NCI-H2227 treated with DMSO at 0.1 percent for 48 hours (cell line): ENCODE measurements at places on chromosomes 12 and 14.

DNA sequence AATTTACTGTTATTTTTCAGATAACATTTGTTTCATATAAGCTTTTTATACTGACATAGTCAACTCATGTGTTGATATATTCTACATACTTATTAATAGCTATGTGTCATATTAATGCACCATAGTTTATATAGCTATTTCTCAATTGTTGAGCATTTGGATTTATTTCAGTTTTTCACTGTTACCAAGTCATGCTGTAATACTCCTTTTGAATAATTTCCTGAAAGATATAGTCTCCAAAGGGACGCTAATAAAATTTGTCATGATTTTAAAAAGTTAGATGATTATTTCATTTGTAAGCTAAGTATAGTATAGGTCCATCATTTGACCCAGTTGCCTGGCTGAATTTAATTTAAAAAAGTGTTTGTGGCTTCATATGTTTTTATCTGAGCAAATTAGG, 47.8 kb downstream of the ATL1 start:
- no peak for DNase-seq

GRCh38 chr12:11672256-11673191, 23.1 kb downstream of the ETV6 start:
- DNase-seq: no peak

DNA sequence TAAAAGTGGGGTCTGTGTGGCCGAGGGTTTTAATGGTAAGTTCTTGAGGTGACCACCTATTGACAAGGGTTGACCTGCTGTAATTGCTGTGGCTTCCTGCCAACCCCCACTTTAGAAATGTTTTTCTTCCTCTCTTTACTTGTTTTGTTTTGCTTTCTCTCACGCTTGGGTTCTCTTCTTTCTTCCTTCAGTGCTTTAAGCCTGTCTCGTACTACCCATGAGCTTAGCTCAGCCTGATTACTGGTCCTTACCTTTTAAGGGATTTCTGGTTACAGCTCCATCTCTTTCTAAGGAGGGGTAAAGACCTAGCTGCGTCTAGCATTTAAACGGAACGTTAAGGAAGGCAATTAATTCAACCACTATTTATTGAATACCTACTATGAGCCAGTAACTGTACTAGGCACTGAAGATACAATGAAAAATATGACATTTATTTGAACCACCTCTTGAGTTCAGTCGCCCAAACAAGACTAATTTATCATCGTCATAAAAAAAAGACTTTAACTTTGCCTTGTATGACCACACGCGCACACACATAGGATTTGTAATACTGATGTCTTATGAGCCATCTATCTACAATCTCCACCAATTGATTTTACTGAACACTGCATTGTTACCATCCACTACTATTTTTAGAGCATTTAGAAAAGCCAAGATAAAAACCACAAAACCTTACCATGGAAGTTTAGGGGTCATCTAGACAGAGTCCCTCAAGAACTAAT, 888 bp upstream of the PPP1R12A start:
- no peak for DNase-seq

- DNase-seq: no peak
Measured at GRCh38 chr14:37991027-37991426, 216.7 kb upstream of the SSTR1 start.

GRCh38 chr14:63401646-63402045, 82.9 kb upstream of the GPHB5 start:
- no peak for DNase-seq

DNA sequence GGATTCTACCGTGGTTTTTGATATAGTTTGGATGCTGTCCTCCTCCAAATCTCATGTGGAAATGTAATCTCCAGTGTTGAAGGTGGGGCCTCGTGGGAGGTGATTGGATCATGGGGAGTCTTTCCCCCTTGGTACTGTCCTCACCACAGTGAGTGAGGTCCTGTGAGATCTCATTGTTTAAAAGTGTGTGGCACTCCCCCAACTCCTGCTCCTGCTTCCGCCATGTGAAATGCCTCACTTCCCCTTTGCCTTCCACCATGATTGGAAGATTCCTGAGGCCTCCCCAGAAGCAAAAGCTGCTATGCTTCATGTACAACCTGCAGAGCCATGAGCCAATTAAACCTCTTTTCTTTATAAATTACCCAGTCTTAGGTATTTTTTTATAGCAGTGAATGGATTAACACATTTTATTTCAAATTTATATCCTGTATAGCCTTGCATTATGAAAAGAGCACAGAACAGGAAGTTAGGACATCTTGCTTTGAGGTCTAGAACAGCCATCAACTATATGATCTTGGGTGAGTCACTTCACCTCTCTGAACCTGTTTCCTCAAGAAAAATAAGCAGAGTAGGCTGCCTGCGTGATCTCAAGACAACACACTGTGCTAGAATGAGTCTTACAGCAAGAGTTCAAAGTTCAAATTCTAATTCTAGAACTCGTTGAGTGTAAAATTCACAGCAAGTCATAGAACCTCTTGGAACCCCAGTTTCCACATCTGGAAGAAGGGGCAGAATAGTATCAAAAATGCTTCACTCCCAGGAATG, 160.9 kb upstream of the EEA1 start:
- DNase-seq: no peak

GRCh38 chr14:62745496-62745895, 299.8 kb downstream of the KCNH5 start:
- no peak for DNase-seq

GRCh38 chr14:59538936-59539335, 37.7 kb downstream of the CCDC175 start:
- no peak for DNase-seq

DNA sequence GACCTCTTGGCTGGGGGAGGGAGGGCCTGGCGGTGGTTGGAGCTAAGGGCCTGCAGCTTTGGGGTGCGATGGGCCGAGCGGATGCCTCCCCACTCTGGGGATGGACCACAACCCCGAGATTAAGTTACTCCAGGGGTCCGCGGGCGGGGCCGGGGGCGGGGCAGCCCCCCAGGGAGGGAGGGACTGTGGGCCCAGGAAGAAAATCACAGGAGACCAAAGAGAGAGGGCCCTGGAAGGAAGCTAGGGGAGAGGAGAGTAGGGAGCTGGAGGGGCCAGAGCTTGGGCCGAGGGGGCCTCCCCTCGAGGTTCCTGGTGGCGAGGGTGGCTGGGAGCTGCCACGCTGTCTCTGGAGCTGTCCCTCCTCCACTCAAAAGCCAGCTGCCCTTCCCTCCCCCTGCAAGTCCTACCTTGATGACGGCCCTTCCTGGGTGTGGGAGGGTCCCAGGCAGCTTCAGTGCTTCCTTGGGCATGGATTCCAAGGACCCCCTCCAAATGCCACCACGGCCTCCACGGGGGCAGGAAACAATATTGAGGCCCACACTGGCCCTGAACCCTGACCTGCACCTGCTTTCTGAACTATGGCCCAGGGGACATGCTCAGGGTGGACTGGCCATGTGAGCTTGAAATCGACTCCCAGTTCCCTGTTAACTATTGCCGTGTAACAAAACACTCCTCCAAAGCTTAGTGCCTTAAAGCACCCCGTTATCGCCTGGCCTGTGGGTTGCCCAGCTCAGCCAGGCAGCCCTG, 610 bp upstream of the NUDT14 start:
- DNase-seq: no peak

GRCh38 chr14:53148671-53149070, 4.5 kb downstream of the DDHD1 start:
- no peak for DNase-seq

DNA sequence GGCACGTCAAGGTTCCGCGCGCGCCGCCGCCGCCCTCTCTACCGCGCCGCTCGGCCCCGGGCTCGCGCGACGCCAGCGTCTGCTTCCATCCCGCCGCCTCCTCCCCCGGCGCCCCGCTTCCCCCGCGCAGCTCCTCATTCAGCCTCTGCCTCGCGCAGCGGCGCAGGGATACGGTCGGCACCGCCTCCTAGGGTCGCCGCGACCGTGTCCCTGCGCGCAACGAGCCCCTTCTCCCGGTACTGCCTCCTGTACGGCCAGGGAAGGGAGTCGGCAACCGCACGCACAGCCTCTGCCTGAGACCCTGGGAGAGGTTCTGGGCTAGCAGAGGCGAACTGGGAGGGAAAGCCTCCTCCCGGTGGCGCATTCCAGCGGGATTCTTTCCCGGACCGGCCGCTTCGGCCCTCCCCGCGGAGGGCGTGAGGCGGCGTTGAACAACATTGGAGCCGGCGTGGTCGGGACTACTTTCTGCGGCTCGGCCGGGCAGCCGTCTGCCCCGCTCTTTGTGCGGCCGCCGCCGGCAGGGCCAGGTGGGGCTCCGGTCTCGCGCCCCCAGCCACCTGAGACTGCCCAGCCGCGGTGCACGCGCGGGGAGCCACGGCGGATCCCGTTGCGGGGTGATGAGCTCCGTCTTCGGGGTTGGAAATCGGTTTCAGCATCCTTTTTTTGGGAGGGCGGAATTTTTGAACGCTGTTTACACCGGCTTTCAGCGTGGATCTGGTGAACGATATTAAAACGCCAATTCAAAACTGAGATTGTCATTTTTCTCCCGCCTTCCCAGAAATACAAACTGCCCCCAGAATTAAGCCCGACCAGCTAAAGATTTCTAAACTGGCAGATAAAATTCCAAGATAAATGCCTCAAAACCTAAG, at the start of gene LRP6:
Gene LRP6 (minus strand): TSS at position 172 of the 869 bp plus-strand sequence. CDS start 309 bp downstream, outside the sequence.
- DNase-seq: peak; percentile 82

- no peak for DNase-seq
Measured at GRCh38 chr12:54954801-54955200, 29.8 kb downstream of the TESPA1 start.

DNA sequence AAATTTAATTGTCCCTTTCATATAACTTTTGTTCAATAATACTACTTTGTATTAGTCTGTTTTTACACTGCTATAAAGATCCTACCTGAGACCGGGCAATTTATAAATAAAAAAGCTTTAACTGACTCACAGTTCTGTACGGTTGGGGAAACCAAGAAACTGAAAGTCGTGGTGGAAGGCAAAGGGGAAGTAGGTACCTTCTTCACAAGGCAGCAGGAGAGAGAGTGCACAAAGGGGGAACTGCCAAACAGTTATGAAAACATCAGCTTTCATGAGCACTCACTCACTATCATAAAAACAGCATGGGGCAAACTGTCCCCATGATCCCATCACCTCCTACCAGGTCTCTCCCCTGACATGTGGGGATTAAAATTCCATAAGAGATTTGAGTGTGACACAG, 1069.0 kb downstream of the FSCB start:
- no peak for DNase-seq

DNA sequence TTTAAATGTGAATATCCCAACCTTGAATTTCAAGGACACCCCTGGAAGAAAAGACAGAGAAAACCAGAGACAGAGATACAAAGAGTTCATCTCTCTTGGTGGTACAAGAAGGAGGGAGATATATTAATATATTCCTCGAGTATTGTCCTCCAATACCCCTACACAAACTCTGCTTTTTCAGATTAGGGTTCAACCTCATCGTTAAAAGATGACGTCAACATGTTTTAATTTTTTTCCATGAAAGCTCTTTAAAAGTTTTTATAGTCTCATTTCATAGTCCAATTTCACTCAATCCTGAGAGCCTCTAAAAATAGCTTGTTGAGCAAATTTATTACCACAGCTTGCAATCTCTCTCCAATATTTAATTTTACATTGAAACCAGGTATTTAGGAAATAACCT, 19.4 kb downstream of the RHOJ start:
- DNase-seq: no peak

GRCh38 chr14:96135285-96135684, 69.4 kb upstream of the BDKRB2 start:
- DNase-seq: no peak

- no peak for DNase-seq
Measured at GRCh38 chr14:87278415-87278814, 714.6 kb downstream of the GALC start.

DNA sequence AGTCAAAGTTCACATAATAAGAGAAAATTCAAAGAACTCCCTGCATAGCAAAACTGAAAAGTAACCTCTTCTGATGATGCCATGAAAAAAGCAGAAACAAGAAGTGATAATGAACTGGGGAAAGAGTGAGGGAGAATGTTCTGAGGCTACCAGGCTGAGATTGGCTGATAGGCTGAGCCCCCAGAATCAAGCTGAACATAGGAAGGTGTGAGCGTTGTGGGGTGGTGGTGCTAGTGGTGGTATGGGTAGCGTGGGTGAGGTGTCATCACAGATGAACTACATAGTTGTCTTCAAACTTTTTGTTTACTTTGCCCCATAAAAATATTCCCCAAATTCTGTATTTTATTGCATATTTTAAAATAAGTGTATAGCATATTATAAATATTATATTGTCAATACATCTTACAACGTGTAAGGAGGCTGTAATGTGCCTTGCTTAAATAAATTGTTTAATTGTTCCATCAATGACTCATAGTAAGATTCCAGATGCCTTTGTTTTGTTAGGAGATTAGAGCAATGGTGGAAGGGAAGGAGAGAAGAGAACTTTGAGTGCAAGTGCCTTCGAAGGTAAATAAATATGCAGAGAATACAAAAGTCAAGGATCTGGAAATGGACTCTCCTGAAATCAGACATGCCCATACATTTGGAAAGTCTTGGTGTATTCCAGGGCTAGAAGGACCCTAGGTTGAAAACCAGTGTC, 15.8 kb upstream of the CFAP54 start:
- DNase-seq: no peak

- no peak for DNase-seq
Measured at GRCh38 chr12:27979145-27979544, 6.6 kb upstream of the PTHLH start.

GRCh38 chr14:72649603-72650227, 244.2 kb downstream of the DPF3 start:
- DNase-seq: no peak

- DNase-seq: no peak
Measured at GRCh38 chr14:48382961-48383360, 707.6 kb upstream of the MDGA2 start.

DNA sequence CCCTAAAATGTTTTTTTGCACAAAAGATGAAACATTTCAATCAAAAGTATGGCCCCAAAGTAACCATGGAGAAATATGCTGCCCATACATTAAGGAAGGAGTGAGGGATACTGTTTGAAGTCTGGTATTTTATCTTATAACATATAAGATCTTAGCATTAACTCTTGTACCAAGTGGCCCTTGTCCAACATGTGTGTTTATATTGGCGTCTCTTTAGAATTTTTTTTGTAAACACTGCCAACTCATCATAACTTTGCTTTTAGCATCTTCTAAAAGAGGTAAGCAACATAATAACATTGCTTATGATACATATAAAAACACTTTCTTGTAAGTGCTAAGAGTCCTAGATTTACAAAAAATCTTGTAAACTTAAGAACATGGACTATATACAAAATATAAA, 419.7 kb downstream of the ADAMTS20 start:
- no peak for DNase-seq

DNA sequence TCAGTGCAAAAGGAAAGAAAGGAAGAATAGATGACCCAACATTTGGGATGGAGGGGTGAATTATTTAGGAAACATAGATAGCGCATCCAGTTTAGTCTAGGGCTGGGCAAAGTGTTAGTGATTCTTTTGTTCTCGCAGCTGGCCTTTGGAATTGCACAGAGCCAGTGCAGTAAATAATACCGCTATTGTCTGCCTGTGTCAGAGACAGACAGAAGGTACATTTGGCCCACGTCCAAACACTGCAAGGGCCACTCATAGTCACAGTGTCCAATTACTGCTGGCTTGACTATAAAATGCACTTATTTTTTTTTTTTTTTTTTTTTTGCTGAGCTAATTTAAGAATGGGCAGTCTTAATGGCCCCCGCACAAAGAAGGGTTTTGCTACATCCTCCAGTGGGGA, 638.6 kb downstream of the BCL11B start:
- DNase-seq: no peak
